NCI-H1694 (cell line): ENCODE measurements at places on chromosomes 1 and 21.
A peak's percentile ranks its signal among the peaks of the same experiment; 100 is the strongest.

- DNase-seq, result no peak
These were observed 494 bp downstream of the SF3B4 start for GRCh38 chr1:149927056-149927562.

GRCh38 chr1:119870917-119871596 lies 25.3 kb downstream of the ADAM30 start:
- peak; percentile 81 for DNase-seq

DNA sequence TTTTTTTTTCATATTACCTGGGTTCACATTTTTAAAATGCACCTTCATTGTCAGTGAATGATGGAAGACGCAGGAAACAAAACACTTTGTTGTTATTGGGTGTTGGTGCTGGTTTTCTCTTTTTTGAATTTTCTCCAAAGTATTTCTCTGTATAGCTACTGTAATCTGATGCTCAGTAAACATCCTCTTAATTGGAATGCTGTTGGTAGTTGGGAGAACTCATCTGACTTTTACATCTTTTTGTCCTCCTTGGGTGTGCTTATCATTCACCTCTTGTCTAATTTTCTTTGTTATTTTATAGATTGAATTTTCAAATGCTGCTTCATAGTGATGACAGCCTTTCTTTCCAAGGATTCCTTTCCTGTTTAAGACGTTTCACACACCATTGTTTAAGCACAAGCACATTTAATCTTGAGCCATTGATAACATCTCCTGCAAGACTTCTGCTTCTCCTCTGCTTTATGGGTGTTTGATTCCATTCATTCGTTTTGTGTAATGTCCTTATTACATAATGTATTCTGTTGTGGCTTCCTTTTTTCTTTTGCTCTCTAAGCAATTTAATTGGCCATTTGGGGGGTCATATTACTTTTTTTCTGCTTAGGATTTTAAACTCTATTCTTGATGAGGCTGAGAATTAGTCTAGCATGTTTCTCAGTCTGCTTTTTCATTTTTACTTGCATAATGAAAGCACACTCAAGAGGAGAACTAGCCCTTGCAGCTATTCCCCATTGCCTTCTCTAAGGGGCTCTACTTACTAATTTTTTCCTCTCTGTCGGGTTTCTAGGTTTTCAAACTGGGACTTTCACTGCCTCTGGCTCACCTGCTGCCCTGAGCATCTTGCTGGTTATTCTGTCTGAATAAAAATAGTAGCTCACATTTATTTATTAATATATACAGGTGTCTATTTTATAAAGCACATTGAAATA lies 42.0 kb upstream of the CD34 start:
- no peak for DNase-seq

DNA sequence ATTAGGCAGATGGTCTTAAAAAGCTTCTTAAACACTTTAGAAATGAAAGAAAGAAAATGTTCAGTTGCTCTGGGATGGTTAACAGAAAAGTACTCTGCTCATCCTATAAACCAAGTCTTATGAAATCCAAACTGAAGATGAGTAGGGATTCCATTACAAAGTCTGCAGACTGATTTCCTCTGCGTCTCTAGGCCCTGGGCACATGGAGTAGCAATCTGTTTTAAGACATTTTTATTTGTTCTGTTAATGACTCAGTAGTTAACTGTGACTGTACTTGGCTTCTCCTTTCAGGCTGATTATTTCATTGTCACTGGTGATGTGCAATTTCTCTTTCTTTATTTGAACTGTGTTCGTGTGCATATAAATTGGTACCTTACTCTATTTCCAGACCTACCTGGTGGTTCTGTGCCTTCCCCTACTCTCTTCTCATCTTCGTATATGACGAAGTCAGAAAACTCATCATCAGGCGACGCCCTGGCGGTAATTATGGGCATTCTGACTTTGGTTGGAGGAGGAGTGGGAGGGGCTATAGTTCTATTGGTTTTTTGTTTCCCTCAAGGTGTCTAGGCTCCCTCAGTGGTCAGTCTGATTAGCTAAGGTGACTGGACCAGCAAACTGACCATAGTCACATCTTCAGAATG lies 30.6 kb downstream of the ATP1A1 start:
- no peak for DNase-seq

- no peak for DNase-seq
These were observed 197.1 kb downstream of the KCNK2 start for GRCh38 chr1:215279682-215280081.

- DNase-seq, result no peak
These were observed 100.1 kb upstream of the S1PR1 start for GRCh38 chr1:101136739-101137138.
